ENCODE measurements at places on chromosomes 5 and 9.

DNA sequence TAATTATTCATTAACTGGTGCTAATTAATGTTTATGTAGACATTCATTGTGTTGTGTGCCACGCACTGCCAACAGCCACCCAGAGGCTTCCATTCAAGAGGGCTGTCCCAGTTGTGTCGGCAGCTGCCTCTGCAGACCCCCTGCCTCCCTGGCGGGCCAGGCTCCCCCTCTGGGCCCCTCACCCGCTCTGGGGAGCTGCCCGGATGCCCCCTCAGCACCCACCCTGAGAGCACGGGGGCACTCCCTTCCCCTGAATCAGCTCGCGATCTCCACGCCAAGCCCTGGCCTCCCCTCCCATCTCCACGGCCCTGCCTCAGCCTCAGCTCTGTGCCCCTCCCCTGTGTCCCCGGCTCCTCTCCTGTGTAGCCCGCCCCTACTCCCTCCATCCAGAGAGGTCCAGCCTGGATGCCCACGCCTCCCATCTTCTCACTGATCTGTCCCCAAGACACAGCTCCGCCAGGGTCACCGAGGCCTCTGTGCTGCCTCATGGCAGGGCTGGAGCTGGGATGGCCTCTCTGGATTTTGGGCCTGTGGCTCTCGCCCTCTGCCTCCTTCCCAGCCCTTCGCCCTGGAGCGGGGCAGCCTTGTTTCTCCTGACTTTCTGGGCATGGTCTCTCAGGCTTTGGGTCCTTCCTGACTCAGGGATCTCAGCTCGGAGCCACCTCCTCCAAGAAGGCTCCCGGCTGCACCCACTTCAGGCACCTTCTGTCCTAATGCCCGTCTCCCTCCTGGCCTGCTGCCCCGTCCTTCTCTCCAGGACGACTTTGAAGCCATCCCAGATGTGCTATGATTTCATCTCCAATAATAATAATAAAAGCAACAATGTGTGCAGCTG lies 16.0 kb upstream of the SLC9A3 start:
- DNase-seq, result no peak

- no peak for DNase-seq
Measured at GRCh38 chr5:139232147-139232724, 34.1 kb upstream of the SIL1 start.

DNA sequence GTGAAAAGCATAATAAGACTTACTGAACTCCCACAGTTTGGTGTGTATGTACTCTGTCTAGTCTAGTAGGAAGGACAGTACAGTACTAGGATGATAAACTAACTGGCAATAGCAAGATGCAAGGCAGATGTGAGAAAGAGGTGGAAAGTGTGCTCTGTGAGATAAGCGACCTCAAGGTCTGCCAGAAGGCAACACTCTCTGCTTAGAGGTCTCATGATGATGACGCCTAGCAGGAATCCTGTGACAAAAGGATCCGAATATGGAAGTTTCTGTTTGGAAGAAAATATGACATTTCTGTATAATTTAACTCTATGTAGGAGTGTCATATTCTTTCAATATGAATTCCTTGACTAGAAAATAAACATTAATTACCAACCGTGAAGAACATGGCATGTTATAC lies 112.2 kb downstream of the PLPPR1 start:
- no peak for DNase-seq

DNA sequence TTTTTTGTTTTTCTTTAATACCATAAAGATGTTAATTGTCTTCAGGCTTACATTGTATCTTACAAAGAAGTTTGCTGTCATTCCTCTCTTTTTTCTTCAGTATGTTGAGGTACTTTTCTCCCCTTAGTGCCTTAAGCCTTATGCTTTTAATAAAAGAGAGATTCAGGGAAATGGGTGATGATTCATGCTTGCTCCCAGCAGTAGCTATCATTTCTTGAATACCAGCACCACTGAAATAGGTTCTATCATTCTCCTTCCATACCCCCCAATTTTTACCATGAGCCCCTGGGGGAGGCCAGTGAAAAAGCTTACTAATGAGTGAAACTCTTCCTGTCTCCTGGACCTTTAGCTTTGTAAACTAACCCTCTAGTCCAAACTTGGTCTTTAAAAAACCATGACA lies 165.0 kb downstream of the FBXL7 start:
- no peak for DNase-seq
